ENCODE measurements at places on chromosomes 16 and 17.

GRCh38 chr17:76137001-76137350, 4.1 kb downstream of the FOXJ1 start:
- no peak for DNase-seq

GRCh38 chr16:83040174-83040573, 413.4 kb downstream of the CDH13 start:
- DNase-seq = no peak

GRCh38 chr17:43094129-43094835, 30.9 kb downstream of the BRCA1 start:
- no peak for DNase-seq

- DNase-seq = no peak
These were observed 16.8 kb upstream of the ATF7IP2 start for GRCh38 chr16:10368969-10369551.

- peak; percentile 42 for DNase-seq
These were observed 61.7 kb upstream of the LGALS9 start for GRCh38 chr17:27569257-27569722.

DNA sequence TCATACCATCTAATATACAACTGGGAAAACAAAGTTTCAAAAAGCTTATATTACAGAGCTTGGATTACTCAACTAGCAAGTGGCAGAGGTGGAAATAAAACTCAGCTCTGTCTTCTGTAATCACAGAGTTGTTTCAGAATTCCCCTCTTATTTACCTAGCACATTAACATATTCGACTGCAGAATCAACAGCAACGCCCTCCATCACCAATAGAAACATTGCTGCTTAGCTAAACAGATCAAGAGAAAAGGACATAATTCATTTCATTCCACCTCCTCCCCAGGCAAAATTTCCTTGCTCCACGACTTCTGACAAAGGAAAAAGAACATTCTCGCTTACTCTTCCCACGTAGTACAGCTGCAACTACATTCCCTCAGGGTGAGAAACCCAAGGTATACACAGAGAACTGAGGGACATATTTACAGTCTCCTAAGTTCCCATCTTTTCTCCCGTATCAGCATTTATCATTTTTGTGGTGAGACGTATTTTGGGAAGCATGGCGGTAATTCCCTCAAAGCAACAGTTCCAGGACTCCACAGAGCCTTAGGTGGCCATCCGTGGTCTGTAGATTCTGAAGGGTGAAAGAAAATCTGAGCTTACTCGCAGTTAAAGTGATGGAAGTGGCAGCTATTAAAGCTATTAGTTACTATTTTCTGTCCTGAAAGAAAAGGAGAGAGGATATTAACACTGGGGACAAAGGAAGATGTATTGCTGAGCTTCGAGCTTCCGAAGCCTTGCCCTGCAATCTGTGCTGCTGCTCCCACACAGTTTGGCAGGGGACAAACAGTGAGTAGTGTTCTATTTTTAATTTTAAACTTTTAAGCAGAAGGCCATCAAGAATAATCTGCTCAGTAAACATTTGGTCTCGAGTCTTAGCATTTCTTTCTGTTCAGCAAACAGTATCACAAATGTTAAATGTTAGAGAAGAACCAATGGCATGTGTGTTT, 1296.2 kb downstream of the CDH8 start:
- no peak for DNase-seq

DNA sequence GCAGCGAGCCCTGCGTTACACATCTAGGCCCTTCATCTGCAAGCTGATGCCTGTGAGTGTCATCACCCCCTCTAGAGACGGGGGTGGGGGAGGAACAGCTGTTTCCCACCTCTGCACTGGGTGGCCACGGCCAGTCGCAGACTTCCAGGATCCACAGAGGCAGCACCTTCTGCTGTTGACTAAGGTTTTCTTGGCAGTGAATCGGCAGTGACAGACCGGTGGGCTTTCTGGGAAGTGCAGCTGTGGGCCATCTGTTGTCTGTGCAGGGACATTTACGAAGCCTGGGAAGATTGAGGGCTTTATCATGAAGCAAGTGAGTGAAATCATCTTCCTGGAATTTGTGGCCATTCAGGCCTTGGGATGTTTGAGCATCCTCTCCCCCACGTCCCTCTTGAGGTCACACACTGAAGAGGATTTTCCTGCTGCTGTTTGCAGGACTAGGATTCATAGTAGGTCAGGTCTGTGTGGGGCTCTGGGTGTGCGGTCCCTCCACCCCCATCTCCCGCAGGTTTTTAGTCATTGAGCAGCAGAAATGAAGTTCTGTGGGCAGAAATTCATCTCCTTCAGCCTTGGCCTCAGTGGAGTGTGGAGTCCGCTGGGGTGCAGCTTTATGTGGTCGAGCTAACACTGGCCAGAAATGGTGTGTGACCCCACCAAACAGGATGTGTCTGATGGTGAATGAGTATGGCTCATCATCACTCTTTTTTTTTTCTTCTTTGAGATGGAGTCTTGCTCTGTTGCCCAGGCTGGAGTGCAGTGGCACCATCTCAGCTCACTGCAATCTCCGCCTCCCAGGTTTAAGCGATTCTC, 12.0 kb downstream of the PGS1 start:
- no peak for DNase-seq

- DNase-seq = no peak
These were observed 217.8 kb upstream of the GSE1 start for GRCh38 chr16:85395207-85395912.

GRCh38 chr17:77935121-77935571, 23.4 kb upstream of the TNRC6C start:
- DNase-seq = no peak

DNA sequence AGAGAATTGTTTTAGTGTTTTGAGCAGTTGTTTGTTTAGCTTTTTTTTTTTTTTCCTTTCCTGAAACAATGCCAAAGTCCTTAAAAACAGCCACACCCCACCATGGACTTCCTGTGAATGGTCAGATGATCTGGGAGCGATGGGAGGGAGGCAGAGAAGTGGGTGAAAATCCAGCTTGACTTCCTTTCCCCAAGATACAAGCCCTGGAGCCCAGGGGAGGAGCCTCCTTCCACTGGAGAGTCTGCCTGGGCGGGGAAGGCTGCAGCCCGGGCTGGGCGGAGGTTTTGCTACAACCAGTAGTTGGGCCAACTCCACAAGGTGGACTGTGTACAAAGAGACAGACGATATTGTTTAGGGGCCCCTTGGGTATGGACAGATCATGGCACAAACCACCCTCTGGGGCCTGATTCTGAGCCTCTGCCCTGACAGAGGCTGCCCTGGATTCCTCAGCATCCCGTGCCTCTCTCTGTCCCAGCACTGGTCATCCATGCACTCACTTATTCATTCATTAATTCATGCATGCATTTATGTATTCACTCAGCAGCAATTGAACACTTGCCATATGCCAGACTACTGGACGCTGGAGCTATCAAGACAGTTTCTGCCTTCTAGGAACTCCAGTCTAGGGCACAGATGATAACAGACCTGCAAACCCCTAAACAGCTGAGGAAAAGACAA, 29.8 kb downstream of the WSB1 start:
- DNase-seq = no peak

DNA sequence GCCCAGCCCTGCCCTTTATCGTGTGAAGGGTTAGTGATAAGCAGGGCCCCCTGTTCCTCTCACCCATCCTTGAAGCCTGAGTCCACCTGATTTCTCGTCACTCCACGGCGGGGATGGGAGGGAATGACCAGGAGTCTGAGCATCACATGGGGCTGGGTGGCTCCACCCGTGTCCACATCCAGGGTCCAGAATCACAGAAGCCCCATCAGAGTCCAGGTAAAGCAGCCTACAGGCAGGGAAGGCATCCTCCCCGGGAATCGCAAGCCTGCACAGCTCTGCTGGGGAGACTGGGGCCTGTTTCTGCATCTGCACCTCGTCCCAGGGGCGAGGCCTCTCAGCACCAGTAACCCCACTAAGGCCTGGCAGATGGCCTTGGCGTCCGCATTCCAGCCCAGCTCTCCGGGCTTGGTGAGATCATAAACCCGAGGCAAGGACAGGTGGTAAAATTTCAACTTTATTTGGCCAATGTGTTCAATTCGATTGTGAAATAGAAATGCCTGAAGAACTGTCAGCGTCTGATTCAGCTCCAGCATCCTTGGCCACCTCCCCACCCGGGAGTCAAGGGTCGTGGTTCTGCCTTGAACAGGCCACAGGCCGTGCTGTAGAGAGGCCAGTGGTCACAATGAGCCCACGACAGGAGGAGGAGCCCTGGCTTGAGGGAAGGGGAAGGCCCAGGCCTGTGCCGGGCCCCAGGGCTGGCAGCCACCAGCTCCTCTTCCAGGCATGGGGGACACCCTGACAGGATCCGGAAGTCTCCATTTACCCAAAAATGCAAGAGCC, 8.1 kb upstream of the PPP1R27 start:
- no peak for DNase-seq

DNA sequence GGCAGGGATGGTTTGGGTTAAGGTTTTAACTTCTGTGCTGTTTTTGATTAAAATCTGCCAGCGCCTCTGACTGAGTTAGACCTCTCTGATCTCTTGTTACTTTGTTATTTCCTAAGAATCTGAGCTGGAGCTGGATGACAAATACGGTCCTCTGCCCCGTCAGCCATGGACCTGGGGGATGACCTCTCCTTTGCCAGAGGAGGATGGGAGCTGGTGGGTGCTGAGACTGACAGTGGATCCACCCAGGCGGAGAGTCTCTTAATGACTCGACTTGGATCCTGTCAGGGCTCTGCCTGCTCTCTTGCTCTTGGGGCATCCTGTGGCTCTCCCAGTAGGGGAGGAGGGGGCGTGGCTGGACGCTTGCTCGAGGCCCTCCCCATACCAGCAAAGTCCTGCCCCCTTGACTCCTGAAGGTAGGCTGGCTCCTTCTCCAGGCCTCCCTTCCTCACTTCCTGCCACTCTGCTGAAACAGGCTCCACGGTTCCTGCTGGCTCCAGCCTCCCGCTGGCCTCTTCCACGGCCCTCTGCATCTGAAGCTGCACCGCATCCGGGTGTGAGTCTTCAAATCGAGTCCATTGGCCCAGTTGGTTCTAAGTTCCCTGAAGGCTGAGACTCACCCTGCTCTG, 24.8 kb upstream of the MAP3K14 start:
- DNase-seq = no peak

- DNase-seq = peak; percentile 24
These were observed 458.0 kb upstream of the ASIC2 start for GRCh38 chr17:33750943-33751701.

DNA sequence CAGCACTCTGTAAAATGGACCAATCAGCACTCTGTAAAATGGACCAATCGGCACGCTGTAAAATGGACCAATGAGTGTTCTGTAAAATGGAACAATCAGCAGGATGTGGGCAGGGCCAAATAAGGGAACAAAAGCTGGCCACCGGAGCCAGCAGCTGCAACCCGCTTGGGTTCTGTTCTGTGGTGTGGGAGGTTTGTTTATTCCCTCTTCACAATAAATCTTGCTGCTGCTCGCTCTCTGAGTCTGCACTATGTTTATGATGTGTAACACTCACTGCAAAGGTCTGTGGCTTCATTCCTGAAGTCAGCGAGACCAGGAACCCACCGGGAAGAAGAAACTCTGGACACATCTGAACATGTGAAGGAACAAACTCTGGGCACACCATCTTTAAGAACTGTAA, 20.5 kb downstream of the TMEM100 start:
- DNase-seq = no peak

GRCh38 chr16:47073223-47074155, 70.3 kb downstream of the NETO2 start:
- DNase-seq = no peak

DNA sequence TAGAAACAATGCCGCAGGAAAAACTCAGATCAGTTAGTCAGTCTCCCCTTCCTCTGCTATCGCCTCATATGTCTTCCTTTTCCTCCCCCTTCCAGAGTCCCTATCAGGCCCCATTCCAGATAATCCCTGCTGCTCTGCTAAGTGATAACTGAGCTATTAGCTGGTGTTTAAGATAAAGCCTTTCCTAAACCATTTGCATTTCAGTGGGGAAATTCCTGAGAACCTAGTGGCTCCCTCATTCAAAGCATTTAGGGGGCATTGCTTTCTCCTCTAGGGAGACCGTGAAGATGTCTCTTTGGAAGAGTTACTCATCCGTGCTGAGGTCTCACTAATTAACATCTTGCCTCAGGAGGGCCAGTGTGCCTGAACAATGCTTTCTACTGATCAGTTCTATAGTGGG, 401.6 kb downstream of the NPIPA7 start:
- no peak for DNase-seq

DNA sequence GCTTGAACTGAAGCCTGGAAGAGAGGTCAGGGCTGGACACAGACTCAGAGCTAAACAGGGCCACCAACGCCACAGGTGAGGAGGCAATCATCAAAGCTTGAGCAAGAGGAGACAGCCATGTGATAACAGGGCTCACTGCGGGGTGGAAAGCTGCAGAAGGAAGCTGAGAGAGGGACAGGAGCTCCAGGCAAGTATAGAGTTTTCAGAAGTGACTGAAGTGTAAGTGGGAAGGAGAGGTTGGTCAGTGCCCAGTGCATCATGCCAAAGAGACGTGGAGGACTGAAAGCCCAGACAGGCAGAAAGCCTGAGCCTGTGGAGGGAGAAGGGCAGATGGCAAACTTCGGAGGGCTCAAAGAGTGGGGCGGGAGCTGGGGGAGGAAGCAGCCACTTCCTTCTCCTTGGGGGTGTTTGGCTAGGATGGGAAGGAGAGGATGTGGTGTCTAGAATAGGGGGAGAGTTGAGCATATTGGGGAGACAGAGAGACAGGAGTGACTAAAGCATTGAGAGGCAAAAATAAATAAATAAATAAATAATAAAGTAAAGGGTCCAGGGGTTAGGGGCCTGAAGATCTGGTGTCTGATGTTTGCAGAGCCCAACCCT, 2.6 kb downstream of the KIFC3 start:
- no peak for DNase-seq

DNA sequence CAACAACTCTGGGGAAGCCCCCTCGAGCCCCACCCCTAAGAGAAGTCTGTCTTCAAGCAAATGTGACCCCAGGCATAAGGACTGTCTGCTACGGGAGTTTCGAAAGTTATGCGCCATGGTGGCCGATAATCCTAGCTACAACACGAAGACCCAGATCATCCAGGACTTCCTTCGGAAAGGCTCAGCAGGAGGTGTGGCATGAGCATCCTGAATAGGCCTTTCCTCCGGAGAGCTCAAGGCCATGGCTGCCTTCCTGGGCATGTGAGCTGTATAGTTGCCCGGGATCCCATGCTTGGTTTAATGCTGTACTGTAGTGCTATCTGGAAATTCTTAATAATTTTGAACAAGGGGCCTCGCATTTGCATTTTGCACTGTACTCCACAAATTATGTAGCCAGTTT, 9.2 kb downstream of the LIG3 start:
- DNase-seq = no peak

GRCh38 chr16:68644715-68645493, at the start of gene CDH3:
Gene CDH3 (plus strand): TSS chr16:68645310. CDS start chr16:68645380, 70 bp downstream.
- no peak for DNase-seq

DNA sequence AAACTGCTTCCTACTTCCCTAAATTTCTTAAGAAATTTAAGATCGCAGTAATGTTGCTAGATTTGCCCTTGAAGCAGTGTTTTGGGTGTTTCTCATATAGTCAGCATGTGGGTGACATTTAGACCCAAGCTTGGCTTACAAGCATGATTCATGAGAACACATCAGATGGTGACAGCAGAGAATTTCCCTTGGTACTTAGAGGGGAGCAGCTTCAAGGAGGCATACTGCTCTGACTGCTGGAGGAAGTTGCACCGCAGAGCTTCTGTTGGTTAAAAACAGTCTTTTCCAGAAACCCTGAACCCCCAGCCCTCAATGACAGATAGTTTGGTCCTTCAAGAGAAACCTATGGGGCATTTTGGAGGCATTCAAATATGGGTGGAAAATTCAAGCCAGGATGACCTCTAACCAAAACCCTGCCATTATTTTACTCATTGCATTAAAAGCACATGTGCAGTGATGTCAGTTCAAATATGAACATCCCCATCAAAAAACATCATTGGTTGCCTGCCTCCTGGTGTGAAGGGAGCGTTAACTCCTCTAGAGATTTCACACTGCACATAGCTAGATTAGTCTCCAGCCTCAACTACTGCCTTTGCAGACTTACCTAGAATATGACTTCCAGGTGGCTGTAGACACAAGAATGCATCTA, 201.5 kb upstream of the CACNG5 start:
- no peak for DNase-seq
